ENCODE measurements at places on chromosomes 7 and 10.

DNA sequence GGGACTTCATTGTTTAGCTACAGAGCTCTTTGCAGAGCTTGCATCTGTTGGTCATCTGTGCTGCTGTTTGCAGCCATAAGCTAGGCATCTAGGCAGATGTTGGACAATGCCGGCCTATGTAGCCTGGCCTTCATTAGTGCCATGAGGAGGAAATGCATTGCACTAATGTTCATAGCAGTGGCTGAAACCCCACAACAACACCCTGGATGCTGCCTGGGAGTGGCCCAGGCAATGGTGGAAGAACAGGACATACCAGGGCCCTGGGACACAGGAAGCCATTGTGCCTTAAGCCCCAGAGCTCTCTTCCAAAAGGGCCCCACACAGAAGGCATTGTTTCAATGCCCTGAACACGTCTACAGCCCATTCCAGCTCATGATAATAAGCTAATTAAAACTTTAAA lies 131.5 kb upstream of the LYZL1 start:
- no peak for DNase-seq

GRCh38 chr7:79421751-79422150 lies 31.7 kb downstream of the MAGI2 start:
- no peak for DNase-seq

GRCh38 chr10:86759073-86759672 lies 2.8 kb downstream of the BMPR1A start:
- no peak for DNase-seq

DNA sequence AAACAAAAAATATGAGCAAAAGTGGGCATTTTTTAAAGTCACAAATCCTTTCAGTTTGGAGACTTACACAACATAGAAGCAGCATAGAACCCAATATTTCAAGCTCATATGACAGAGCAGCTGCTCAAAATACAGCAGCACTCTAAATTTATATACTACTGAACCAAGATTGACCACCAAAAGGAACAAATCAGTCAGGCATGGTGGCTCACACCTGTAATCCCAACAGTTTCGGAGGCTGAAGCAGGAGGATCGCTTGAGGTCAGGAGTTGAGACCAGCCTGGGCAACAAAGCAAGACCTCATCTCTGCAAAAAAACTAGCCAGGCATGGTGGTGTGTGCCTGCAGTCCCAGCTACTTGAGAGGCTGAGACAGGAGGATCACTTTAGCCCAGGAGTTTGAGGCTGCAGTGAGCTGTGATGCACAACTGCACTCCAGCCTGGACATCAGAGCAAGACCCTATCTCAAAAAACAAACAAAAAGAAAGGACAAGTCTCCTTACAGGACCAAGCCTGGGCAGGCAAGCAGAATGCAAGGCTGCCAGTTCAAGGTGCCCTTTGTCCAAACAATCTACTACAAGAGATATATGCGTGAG lies 40.0 kb downstream of the PARD3 start:
- no peak for DNase-seq

DNA sequence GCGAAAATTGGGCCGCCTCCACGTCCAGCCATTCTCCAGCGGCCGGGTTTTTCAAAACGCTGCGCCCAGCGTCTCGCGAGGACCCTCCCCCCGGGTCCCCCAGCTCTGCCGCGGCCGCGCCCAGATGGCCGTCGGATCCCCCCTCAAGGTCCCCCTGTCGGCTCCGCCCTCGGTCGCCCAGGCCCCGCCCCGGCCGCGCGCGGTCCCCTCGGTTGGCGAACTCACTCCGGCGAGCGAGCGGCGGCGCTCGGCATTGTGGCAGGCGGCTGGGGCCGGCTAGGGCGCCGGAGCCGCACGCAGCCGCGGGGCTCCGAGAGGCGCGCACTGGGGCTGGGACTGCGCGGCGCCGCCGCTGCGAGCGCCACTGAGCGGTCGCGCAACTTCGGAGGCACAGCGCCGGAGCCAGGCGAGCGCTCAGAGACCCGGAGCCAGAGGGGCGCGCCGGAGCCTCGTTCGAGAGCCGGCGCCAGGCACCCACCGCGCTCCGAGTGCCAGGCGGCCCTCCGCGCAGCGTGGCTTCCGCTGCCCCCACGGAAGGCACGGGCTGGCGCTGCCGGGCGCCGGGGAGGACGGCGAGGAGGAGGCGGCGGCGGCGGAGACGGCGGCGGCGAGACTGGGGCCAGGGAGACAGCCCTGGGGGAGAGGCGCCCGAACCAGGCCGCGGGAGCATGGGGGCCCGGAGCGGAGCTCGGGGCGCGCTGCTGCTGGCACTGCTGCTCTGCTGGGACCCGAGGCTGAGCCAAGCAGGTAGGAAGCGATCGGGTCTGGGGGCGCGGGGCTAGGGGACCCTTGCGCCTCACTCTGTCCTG lies at the start of gene UNC5B:
TSS of gene UNC5B (plus strand) at position 253 of the 809 bp plus-strand sequence. CDS start at position 669, 416 bp downstream.
- peak; percentile 73 for DNase-seq

GRCh38 chr10:115171392-115171960 lies 78.3 kb downstream of the ATRNL1 start:
- peak; percentile 1 for DNase-seq

DNA sequence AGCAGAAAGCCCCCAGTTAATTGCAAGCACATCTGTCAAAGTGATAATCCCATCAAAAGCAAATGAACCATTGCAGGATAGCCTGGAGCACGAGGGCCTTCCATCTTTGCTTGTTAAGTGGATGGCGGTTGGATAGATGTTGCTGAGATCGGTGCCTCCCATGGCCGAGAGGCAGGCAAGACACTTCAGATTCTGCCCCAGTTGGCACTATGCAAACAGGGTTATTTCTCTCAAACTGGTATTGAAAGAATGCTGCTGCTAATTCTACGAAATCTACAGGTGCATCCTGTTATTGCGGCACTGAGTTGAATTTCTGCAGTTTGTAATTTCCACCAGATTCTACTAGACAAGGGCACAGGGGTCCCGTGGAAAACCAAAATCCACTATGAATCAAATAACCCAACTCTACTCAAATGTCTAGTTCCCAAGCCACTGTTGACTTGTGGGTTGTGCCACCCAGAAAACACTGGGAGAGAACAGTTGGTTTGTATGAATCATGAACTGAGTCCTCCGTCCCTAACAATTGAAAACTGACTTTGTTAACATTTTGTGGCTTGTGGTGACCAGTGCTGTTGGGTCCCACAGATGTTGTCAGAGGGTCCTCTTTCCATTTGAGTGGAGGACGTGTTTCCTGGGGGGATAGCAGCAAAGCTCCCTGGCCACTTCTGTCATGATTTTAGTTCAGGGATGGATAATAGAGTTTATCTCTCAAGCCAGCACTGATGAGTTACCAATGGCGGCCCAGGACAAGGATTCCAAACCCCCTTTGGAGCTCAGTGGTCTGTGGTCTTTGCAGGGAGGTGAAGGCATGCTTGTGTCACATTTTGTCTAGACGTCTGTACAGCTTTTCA lies 7.1 kb upstream of the IL2RA start:
- DNase-seq: no peak

DNA sequence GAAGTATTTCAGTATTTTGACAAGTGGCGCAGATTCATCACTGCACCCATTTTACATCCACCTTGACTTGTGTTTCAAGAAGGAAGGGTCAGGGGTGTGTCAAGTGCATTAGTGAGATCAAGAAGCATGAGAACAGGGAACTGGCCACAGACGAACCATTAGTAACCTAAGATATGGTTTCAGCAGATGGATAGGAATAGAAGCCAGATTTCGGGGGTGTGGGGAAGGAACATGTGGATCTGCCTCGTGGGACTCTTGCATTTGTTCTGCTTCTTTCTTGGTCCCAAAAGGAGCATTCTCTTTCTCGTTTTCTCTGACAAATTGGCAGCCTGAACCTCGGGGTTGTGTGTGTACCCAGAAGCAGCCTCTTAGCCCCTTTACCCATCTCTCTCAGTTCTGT lies 9.6 kb downstream of the DENND2A start:
- DNase-seq: no peak

- no peak for DNase-seq
These were observed 158.2 kb downstream of the WNT2 start for GRCh38 chr7:117164620-117165019.

GRCh38 chr10:22704942-22705341 lies 9.4 kb downstream of the PIP4K2A start:
- no peak for DNase-seq

- DNase-seq: peak; percentile 63
These were observed 473 bp downstream of the ADCK2 start for GRCh38 chr7:140673063-140673773.

GRCh38 chr7:85703251-85704010 lies 516.6 kb upstream of the SEMA3D start:
- no peak for DNase-seq

DNA sequence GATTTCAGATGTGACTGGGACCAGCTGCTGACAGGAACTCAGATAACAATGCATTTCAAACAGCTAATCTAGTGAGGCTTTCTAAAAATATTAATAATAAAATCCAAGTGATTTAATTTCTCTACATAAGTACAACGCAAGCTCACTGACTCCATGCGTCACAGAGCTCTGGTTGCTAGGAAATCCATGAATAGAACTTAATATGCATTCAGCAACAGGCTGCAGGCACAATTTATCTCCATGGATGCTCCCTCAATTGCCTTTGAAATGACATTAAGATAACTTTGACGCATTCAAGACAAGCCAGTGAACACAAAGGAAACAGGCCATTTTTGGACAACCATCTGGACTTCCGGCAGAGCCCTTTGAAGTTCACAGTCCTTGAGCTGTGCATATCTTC lies 118.7 kb upstream of the COL1A2 start:
- no peak for DNase-seq

GRCh38 chr10:112209684-112210131 lies 26.1 kb upstream of the GPAM start:
- no peak for DNase-seq

DNA sequence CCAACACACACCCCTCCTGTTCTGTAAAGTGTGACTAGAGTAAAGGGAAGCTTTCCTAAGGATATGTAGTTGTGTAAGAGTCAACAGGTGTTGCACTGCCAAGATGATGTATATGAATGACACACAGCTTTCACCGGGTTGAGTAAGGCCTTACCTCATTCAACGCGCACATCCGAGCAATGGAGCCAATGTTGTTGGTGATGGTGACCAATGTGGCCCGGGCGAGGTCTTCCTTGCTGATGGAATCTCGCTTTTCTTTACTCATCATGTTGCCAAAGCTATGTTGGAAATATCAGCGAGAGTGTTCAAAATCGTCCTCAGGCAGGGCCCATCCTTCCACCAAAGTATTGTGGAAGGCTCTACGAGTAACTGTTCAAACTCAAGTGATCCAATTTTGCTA lies 52.0 kb downstream of the PANK1 start:
- no peak for DNase-seq

DNA sequence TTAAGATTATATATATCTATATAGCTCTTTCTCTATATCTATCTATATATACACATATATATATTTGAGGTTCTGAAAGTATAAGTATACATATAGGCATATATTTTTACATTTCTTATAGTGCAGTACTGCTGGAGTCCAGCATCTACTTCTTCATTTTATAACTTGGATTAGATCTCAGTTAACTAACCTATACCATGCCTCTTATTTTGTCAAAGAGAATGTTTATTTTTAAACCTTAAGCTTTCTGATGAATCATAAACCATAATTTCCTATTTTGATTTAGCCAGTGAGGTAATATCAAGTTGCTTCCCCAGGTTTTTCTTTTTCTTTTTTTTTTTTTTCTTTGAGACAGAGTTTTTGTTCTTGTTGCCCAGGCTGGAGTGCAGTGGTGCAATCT lies 8.1 kb downstream of the ZNF32 start:
- DNase-seq: no peak

DNA sequence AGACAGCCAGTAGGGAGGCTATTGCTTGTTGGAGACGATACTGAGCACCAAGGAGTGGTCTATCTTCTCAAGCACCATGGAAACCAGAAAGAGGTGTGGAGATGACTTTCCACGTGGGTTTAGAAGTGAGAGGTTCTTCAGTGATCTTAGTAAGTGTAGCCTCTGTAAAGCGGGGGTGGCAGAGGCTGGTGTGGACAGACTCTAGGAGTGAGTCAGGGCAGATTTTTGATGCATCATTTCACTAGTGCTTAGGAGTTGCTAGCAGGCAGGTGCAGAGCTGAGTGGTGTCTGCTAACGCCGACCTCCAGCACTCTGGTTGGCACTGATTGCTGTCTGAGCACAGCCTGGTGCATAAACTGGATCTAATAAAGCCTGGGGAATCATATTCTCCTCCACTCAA lies 78.4 kb upstream of the ADO start:
- DNase-seq: no peak

- DNase-seq: no peak
These were observed 12.3 kb downstream of the THNSL1 start for GRCh38 chr10:25028711-25029110.

GRCh38 chr7:22216832-22217475 lies 140.0 kb downstream of the RAPGEF5 start:
- no peak for DNase-seq

DNA sequence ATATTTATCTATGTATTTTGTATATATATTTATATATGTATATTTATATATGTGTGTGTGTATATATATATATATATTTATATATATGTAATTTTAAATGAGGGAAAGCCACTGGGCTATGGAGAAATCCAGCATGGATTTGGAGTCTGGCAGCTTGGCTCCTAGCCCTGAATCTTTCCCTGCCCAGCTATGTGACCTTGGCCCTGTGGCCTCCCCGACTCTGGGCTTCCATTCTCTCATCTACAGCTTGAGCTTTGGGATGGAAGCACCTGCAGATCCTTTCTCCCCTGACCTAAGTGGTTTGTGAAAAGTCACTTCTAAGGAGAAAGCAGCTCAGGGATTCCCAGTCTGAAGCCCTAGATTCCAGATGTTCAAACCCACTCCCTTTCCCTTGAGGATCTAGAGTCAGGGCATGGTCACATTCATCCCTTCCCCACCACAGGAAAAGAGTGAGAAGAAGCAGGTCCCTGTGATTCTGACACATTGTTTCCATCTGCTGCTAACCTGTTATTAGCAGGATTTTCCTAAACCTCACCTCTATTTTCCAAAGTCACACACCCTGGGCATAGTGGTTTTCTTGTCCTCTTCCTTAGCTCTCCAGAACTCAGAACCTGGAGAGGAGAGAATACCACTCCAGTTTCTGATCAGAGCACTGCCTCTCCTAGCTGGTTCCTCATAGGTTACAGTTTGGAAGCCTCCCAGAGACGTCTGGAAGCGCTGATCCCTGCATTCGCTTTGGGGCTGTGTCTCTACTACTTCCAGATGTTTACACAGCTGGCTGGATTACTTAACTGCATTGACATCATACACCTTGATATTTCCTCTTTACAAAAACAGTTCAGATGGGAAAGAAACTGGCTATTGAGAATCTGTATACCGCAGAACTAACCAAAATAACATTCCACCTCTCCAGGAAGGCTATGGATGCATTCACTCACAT lies 327.5 kb upstream of the ZMIZ1 start:
- DNase-seq: no peak

DNA sequence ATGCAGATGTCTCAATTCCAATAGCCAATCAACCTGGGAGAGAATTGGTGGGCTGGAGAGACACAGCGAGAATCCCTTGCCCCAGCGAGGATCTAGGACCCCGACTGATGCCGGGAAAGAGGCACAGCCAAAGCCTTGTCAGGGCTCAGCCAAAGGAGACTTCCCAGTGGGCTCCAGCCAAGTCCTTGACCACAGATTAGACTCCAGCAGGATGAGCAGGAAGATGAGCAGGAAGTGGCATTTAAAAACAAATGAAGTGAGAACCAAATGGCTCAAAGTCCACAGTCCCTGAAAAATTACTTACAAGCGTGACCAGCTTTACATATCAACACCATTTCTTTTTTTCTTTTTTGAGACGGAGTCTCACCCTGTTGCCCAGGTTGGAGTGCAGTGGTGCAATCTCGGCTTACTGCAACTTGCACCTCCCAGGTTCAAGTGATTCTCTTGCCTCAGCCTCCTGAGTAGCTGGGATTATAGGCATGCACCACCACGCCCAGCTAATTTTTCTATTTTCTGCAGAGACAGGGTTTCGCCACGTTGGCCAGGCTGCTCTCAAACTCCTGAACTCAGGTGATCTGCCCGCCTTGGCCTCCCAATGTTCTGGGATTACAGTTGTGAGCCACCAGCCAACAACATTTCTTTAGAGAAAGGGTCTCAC lies 40.2 kb downstream of the CTBP2 start:
- no peak for DNase-seq

Data from NCI-H1105 treated with DMSO at 0.1 percent for 48 hours (cell line).